Activated naive CD4-positive, alpha-beta T cell (primary cell): ENCODE measurements at places on chromosomes 7 and 10.

- peak; percentile 6 for DNase-seq
Measured at GRCh38 chr7:141012044-141012685, 2.6 kb downstream of the MRPS33 start.

DNA sequence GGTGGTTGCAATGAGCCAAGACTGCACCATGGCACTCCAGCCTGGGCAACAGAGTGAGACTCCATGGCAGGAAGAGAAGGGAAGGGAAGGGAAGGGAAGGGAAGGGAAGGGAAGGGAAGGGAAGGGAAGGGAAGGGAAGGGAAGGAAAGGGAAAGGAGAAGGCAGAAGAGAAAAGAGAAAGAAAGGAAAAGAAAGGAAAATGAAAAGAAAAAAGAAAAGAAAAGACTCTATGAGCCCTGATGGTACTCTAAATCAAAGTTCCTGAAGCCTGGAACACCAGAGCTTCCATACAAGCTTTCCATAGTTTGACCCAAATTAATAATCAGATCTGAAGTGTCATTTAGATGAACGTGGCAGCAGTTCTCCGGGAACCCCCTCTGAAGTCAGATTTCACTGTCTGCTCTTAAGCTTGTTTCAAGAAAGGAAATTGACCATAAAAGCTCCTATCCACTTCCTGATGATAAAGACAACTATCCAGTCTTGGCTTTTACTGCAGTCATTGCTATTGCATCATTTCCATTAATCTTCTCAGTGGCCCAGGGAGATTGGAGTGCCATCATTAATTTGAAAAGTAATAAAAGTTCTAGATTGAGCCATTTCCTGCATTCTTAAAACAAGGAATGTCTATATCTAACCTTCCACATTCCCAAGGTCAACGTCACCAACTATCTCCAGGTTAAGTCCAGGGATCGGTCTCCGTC is 44.2 kb upstream of the FRMD4A start:
- DNase-seq, result no peak

DNA sequence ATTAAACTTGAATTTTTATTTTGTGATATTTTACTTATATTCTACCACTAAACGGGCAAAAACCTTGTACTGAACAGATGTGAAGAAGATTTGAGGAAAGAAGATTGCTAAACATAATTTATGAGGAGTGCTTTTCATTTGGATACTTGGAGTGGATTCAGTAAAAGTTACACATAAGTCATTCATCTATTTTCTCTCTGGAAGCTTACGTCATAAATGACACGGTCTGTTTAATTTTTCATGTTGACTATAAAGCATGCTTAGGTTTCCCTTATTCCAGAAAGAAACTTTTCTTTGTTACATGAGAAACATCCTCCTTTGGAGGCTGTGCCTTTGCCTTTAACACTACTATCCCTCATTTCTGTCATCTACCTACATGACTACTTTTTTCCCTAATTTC is 53.9 kb downstream of the TFEC start:
- DNase-seq, result no peak

- DNase-seq, result no peak
Measured at GRCh38 chr10:96587264-96588059, 650 bp upstream of the TM9SF3 start.

- DNase-seq, result no peak
Measured at GRCh38 chr10:58998924-58999713, 177.3 kb upstream of the PHYHIPL start.

GRCh38 chr7:131497454-131497853 is 59.0 kb downstream of the PODXL start:
- DNase-seq, result no peak

DNA sequence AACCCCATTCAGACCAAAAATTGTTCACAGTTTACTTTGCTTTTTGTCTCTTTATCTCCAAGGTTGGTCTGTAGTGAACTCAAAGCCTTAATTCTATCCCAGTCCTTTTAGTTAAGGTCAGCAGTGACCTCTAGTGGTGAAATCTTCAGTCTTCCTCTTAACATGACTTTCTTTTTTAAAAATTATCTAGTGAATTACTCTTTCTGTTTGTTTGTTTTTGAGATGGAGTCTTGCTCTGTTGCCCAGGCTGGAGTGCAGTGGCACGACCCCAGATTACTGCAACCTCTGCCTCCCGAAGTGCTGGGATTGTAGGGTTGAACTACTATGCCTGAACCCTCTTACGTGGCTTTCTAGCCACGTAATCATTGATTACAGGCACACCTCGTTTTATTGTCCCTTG is 25.0 kb downstream of the ZNF487 start:
- no peak for DNase-seq

DNA sequence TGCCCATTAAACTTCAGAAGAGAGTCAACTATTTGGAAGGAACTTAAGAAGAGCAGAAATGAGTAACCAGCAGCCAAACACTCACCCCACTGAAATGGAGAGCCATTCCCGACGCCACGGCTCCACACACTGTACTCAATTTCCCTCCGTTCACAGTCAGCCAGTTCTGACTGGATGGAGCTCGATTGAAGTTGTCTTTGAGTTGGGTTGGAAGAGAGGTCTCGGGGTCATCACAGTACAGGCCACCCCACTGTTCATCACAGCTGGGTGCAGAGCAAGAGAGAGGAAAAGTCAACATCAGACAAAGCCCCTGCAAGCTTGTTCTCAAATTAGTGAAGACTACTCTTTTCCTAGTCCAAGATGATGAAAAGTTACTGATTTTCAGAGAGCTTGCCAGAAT is 75.9 kb upstream of the SLC26A5 start:
- DNase-seq, result no peak

- DNase-seq, result no peak
Measured at GRCh38 chr7:97450516-97450915, 281.4 kb upstream of the TAC1 start.

GRCh38 chr10:83545901-83546391 is 593.4 kb upstream of the GHITM start:
- no peak for DNase-seq

- DNase-seq, result no peak
Measured at GRCh38 chr7:130500910-130501309, 9.0 kb downstream of the MEST start.

GRCh38 chr7:45709168-45710042 is 135.2 kb downstream of the ADCY1 start:
- DNase-seq, result no peak

DNA sequence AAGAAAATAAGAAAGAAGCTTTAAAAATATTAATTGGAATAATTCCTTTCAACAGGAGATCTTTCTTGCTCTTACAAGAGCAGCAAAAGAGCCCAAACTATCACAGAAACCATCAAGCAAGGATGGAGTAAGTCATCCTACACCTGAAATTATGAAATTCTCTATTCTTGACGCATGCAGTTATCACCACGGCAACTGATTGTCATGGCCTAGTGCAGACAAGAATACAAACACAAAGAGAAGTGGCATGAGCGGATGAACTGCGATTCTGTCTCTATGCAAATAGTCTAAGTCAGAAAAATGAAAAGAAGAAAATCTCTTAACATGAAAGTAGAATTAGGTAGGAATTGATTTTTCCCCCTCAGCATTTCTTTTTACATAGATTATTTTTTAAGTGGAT is 54.8 kb upstream of the SLC35B4 start:
- no peak for DNase-seq
